Left ventricle myocardium inferior (tissue), 1 donor: ENCODE measurements at places on chromosomes 11 and 22. TPM values are rescaled to one million over a fixed set of nuclear protein-coding genes. Genes with fewer than 3 reads are reported as not detected.
A peak's percentile ranks its signal among the peaks of the same experiment; 100 is the strongest.

LIMK2 gene
- 8.0 TPM for total RNA-seq

DDB1 gene
- total RNA-seq = 128 TPM

ALKBH8 gene
- 6.7 TPM for total RNA-seq

C11orf21 gene
- 36.0 TPM for total RNA-seq

DEFB131B gene
- total RNA-seq = not detected

P2RX6 gene
- total RNA-seq = 3.5 TPM

- no peak for DNase-seq
- no peak overlapping the region for H3K27ac ChIP-seq
- no peaks in the 10 kb centered on the region for H3K36me3 ChIP-seq
- no peaks in the 10 kb centered on the region for H3K4me1 ChIP-seq
- H3K4me3 ChIP-seq = no peak overlapping the region
- H3K27me3 ChIP-seq = no peaks in the 10 kb centered on the region
These were observed 181.9 kb upstream of the BDNF start for GRCh38 chr11:27882066-27882697.

DNA sequence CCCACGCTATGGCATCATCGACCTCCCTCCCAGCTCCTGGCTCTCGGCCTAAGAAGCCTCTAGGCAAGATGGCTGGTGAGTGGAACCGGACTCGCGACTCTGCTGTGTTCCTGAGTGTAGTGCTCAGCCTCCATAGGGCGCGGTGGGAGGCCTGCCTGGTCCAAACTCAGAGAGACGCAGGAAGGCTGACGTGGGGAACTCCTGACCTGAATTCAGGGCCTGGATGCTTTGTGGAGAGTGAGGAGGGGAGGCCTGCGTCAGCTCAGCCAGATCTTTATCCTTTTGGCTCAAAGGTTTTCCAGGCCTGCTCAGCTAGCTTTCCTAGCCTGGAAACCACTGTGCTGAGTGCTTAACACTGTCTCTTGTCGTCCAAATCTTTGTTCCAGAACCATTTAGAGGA lies 8.0 kb downstream of the TIRAP start:
- no peak overlapping the region for H3K27ac ChIP-seq
- no peaks in the 10 kb centered on the region for H3K27me3 ChIP-seq
- no peak overlapping the region for H3K4me3 ChIP-seq
- DNase-seq = no peak
- H3K36me3 ChIP-seq = peaks cover 56% of the 10 kb centered on the region

DNA sequence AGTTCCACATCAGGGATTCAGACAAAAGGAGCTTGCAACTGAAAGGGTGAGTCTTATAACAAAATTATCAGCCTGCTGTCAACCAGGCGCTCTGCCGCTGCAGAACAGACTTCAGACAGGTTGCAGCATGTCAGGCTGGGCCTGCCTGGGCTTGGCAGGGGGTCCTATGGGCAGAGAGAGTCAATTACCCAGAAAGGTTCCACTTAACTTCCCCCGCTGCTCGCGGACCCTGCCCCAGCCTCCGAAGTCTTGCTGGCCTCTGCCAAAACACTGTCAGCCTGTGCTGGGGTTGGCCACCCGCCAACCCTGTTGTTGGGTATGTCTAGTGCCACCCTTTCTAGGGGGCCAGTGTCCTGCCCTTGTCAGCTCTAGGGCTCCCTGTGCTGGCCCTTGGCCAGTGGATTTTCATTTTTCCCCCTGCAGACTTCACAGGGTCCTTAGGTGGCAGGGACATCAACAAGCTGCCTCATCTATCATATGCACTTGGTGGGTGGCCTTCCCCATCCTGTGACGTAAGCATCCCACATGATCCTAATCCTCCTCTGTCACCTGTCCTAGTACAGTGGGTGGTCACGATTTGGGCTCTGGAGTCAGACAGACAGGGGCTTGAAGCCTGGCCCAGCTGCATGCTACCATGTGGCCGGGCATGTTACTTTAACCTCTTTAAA lies 166.5 kb upstream of the CADM1 start:
- H3K4me3 ChIP-seq = no peak overlapping the region
- peaks cover 26% of the 10 kb centered on the region for H3K4me1 ChIP-seq
- DNase-seq = no peak
- H3K27ac ChIP-seq = no peak overlapping the region

DNA sequence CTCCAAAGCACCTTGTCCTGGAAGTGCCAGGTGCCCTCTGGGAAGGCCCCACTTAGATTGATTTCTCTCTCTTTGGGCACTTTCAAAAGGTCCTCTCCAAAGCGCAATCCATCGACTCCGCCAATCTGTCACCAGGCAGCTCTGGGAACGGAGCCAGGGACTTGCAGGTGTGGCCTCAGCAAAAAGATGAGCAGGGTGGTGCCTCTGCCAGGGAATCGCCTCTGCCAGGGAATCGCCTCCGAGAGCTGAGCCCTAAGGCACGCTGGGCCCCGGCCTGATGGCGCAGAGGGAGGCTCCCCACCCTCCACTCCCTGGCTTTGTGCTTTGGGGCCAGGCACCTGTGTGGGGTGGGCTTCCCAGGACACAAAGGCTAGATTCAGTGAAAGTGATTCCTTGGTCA lies 1391.3 kb downstream of the TBC1D22A start:
- H3K4me3 ChIP-seq = no peak overlapping the region
- no peak for DNase-seq
- H3K4me1 ChIP-seq = no peaks in the 10 kb centered on the region
- no peaks in the 10 kb centered on the region for H3K36me3 ChIP-seq
- peaks cover 39% of the 10 kb centered on the region for H3K27me3 ChIP-seq

DNA sequence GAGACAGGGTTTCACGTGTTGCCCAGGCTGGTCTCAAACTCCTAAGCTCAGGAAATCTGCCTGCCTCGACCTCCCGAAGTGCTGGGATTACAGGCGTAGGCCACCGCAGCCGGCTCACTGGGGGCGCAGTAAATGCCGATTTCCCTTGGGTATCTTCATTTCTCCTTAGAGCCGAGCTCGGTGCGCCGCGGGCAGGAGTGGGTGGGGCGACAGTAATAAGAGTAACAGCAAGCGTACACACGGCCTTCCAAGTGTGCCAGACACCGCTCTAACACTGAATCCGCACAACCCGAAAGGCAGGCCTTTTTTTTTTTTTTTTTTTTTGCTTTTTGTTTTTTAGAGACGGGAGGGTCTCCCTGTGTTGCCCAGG lies 500 bp upstream of the ADSL start:
- peak overlapping the region; percentile 95 for H3K27ac ChIP-seq
- H3K27me3 ChIP-seq = no peaks in the 10 kb centered on the region
- H3K36me3 ChIP-seq = peaks cover 18% of the 10 kb centered on the region
- peak overlapping the region; percentile 86 for H3K4me3 ChIP-seq
- H3K4me1 ChIP-seq = peaks cover 39% of the 10 kb centered on the region

DNA sequence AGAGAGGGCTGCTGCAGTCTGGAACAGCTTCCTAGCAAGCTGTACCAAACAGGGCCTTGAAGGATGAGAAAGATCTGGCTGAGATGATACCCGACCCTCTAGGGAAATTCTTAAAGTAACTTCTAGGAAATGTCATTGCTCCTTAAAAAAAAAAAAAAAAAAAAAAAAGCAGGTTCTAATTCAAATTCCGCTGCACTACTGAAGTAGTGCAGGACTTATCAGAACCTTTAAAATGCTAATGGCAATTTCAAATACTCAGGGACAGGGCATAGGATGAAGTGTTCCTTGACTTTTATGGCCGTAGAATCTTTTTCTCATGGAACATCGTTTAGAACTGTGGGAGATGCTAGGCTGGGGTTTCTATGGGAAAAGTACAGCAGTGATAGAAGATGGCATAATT lies 13.1 kb downstream of the MIAT start:
- peaks cover 5% of the 10 kb centered on the region for H3K27me3 ChIP-seq
- no peak for DNase-seq
- H3K4me1 ChIP-seq = peaks cover 37% of the 10 kb centered on the region
- no peak overlapping the region for H3K27ac ChIP-seq
- H3K36me3 ChIP-seq = no peaks in the 10 kb centered on the region

- DNase-seq = peak; percentile 58
- no peaks in the 10 kb centered on the region for H3K36me3 ChIP-seq
- H3K4me3 ChIP-seq = peak overlapping the region; percentile 67
- H3K4me1 ChIP-seq = peaks cover 63% of the 10 kb centered on the region
These were observed 765 bp downstream of the RCOR2 start for GRCh38 chr11:63915961-63916836.

GRCh38 chr11:69542314-69543168 lies 61.1 kb downstream of the LINC01488 start:
- no peak overlapping the region for H3K4me3 ChIP-seq
- no peak for DNase-seq
- no peaks in the 10 kb centered on the region for H3K27me3 ChIP-seq
- no peaks in the 10 kb centered on the region for H3K36me3 ChIP-seq

- H3K4me3 ChIP-seq = no peak overlapping the region
- H3K36me3 ChIP-seq = no peaks in the 10 kb centered on the region
- no peak overlapping the region for H3K27ac ChIP-seq
- no peak for DNase-seq
These were observed 103.8 kb downstream of the KCNQ1 start for GRCh38 chr11:2548596-2548995.

DNA sequence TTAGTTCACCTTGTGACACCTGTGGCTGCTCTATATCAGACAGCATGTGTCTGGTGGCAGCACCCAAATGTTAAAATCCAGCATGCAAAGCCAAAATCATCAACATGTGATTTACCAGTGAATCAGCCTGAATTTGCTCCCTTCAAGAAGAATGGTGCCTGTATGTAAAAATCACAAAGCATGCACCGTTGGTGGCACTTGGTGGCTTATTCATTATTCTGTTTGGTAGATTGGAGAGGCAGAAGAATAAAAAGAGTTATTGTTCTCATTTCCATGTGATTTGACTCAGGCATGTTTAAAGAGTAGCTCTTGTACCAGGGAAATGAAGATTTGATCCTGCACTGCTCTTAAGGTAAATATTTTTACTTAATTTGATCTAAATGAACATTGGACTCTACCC lies 143.9 kb upstream of the MPPED2 start:
- no peak overlapping the region for H3K4me3 ChIP-seq
- no peak for DNase-seq
- no peak overlapping the region for H3K27ac ChIP-seq
- no peaks in the 10 kb centered on the region for H3K4me1 ChIP-seq
- H3K27me3 ChIP-seq = no peaks in the 10 kb centered on the region
- H3K36me3 ChIP-seq = no peaks in the 10 kb centered on the region

GRCh38 chr22:47331750-47332149 lies 569.3 kb downstream of the TBC1D22A start:
- no peaks in the 10 kb centered on the region for H3K36me3 ChIP-seq
- peaks cover 56% of the 10 kb centered on the region for H3K27me3 ChIP-seq
- DNase-seq = no peak
- H3K27ac ChIP-seq = no peak overlapping the region
- H3K4me1 ChIP-seq = no peaks in the 10 kb centered on the region

GRCh38 chr22:37331856-37332536 lies 49.7 kb downstream of the CYTH4 start:
- H3K27me3 ChIP-seq = peaks cover 97% of the 10 kb centered on the region
- H3K27ac ChIP-seq = no peak overlapping the region
- H3K4me3 ChIP-seq = no peak overlapping the region
- H3K4me1 ChIP-seq = peaks cover 8% of the 10 kb centered on the region
- no peaks in the 10 kb centered on the region for H3K36me3 ChIP-seq

DNA sequence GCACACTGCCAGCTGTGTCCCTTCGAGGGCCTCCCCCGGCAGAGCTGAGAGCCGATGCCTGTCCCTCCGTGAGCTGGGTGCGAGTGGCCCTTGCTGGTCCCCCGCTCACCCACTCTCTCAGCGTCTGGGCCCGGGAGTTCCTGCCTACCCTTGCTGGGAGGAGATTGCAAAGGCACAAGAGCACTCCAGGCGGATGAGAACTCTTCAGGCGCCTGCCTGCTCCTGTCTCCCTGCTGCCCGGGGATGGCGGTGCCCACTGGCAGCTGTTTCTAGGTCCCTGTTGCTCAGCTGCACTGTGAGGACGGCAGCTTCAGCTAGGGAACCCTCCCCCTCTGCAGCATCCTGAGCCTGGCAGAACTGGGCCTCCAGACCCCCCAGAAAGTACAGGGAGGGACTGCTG lies 61.1 kb downstream of the FLRT1 start:
- H3K36me3 ChIP-seq = no peaks in the 10 kb centered on the region
- no peaks in the 10 kb centered on the region for H3K27me3 ChIP-seq
- H3K4me3 ChIP-seq = no peak overlapping the region
- no peak for DNase-seq

- H3K36me3 ChIP-seq = no peaks in the 10 kb centered on the region
- DNase-seq = no peak
- H3K27ac ChIP-seq = no peak overlapping the region
- no peak overlapping the region for H3K4me3 ChIP-seq
- peaks cover 26% of the 10 kb centered on the region for H3K4me1 ChIP-seq
These were observed 225.8 kb downstream of the ETS1 start for GRCh38 chr11:128361451-128362020.

DNA sequence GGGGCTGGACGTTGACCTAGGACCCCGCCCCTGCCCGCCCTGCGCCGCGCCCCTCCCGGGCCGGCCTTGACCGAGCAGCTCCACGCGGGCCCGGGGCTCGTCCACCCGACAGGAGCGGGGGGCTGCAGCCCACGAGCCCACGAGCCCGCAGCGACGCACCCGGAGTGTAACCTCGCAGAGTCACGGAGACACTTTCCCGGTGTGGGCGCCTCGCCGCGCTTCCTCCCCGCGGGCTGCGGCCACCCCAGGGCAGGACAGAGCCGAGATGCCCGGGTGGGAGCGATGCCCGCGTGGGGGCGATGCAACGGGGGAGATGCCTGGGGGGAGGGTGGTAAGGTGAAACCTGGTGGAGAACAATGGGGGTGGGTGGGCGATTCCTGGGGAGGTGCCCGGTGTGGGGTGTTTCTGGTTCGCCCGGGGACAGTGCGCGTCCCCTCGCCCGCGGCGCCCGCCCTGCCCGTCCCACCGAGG lies 4.9 kb upstream of the ZBED4 start:
- H3K27ac ChIP-seq = no peak overlapping the region
- H3K4me3 ChIP-seq = peak overlapping the region; percentile 68
- H3K36me3 ChIP-seq = no peaks in the 10 kb centered on the region
- H3K4me1 ChIP-seq = peaks cover 33% of the 10 kb centered on the region
- peaks cover 67% of the 10 kb centered on the region for H3K27me3 ChIP-seq
- DNase-seq = no peak

DNA sequence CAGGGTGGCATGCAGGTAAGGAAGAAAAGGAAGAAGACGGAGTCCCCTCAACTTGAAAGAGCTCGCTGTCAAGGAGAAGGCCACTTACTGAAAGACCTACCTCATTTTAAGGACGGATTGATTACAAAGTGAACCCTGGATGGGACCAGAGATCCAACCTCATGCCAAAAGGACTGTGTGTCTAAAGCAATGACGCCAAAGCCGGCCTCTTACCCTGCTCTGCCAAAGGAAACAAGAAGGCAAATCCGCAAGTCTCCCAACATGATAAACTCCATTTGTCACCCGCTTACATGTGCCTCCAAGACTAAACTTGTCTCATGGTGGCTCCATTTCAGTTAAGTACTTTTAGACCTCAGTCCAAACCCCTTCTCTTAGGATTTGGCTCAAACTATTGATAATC lies 148.7 kb upstream of the MTMR2 start:
- H3K27ac ChIP-seq = peak overlapping the region; percentile 8
- no peak overlapping the region for H3K4me3 ChIP-seq
- DNase-seq = no peak
- no peaks in the 10 kb centered on the region for H3K27me3 ChIP-seq
- H3K36me3 ChIP-seq = no peaks in the 10 kb centered on the region
- peaks cover 25% of the 10 kb centered on the region for H3K4me1 ChIP-seq

- no peak for DNase-seq
- no peaks in the 10 kb centered on the region for H3K27me3 ChIP-seq
- H3K4me1 ChIP-seq = peaks cover 72% of the 10 kb centered on the region
- peaks cover 3% of the 10 kb centered on the region for H3K36me3 ChIP-seq
These were observed 62.3 kb downstream of the PPFIBP2 start for GRCh38 chr11:7575841-7576725.

GRCh38 chr11:71194710-71195109 lies 57.7 kb downstream of the SHANK2 start:
- H3K4me3 ChIP-seq = no peak overlapping the region
- H3K27me3 ChIP-seq = peaks cover 79% of the 10 kb centered on the region
- H3K27ac ChIP-seq = no peak overlapping the region
- no peaks in the 10 kb centered on the region for H3K4me1 ChIP-seq
